ENCODE measurements at places on chromosomes 3 and 15. TPM values are rescaled to one million over a fixed set of nuclear protein-coding genes. Genes with fewer than 3 reads are reported as not detected.

DNA sequence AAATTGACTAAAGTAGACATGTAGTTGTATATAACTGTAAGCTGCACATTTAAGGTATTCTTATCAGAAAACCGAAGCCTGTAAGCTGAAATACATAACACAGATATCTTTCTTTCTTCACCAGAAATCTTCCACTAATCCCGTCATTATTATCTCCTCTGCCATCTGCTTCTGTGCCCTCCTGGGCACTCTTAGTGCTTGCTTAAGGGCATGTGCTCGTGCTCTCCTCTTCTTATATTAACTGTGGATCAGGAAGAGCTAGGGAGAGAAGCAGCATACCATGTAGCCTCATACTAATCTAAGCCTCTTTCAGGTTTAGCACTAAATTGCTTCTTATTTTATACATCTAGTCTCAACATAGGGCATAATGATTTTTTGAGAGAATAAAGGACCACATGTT is 60.8 kb downstream of the RIOX2 start:
- peaks cover 16% of the 10 kb centered on the region for H3K4me1 ChIP-seq
- no peaks in the 10 kb centered on the region for H3K27me3 ChIP-seq
- H3K4me3 ChIP-seq: peak overlapping the region; percentile 22
- H3K36me3 ChIP-seq: peaks cover 40% of the 10 kb centered on the region

DGKG gene
- total RNA-seq: 0.14 TPM

CCDC54 gene
- not detected for total RNA-seq

DNA sequence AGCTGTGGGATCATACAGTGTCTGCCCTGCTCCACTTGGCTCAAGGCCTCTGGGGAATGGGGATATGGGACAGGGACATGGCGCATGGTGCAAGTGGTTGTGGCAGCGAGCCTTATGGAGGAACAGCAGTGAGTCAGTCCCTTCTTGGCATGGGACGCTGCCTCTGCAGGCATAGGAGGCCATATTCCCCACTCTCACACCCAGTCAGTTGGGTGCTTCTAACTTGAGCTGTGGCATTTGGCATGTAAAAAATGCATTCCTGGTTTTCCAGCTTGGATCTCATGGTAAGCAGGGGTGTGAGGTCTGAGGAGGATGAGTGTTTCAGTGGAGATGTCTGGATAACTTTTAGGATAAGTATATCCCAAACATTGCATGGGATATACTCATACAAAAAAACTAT is 31.6 kb upstream of the UBE2Q2 start:
- no peak overlapping the region for H3K4me3 ChIP-seq
- H3K27me3 ChIP-seq: peaks cover 7% of the 10 kb centered on the region
- DNase-seq: no peak

GABRR3 gene
- total RNA-seq: 0.05 TPM

- peaks cover 4% of the 10 kb centered on the region for H3K4me1 ChIP-seq
- H3K27ac ChIP-seq: no peak overlapping the region
- peak; percentile 85 for DNase-seq
- no peaks in the 10 kb centered on the region for H3K27me3 ChIP-seq
- peaks cover 3% of the 10 kb centered on the region for H3K36me3 ChIP-seq
- H3K4me3 ChIP-seq: no peak overlapping the region
Measured at GRCh38 chr15:51775967-51776816, 24.8 kb downstream of the TMOD2 start.

MINAR1 gene
- total RNA-seq: 0.64 TPM

- no peak overlapping the region for H3K4me3 ChIP-seq
- no peak overlapping the region for H3K27ac ChIP-seq
- H3K4me1 ChIP-seq: peaks cover 4% of the 10 kb centered on the region
- no peak for DNase-seq
Measured at GRCh38 chr3:149613988-149614387, 43.8 kb downstream of the WWTR1 start.

GRCh38 chr3:194465920-194466570 is 20.8 kb downstream of the ATP13A3 start:
- H3K4me1 ChIP-seq: peaks cover 15% of the 10 kb centered on the region
- no peak for DNase-seq
- no peaks in the 10 kb centered on the region for H3K27me3 ChIP-seq
- H3K4me3 ChIP-seq: peak overlapping the region; percentile 28
- H3K27ac ChIP-seq: no peak overlapping the region

DNA sequence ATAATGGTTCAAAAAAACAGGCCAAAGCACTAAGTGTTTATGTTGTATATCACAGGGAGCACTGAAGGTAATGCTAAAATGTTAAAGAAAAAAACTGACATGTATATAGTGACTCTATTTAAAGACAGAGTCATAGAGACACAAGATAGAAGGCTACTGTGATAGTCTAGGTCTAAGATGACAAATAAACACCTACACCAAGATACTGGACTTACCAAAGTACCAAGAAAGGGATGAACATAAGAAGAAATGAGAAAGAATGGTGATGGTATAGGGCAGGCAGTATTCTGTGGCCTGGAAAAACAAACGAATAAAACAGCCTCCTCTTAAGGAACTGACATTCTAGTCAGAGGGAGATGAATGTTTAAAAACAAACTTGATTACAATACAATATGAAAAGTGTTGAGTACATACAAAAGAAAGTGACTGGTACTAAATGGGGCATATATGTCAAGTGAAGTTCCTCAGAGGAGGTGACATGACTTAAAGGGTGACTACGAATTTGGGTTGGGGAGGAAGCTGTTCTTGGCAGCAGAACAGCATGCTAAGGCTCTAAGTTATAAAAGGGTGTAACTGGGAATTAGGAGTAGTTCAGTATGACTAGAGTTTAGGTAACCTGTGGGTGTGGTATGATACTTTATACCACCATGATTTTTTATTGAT is 5.9 kb downstream of the ABHD10 start:
- peaks cover 56% of the 10 kb centered on the region for H3K36me3 ChIP-seq
- DNase-seq: peak; percentile 41
- no peak overlapping the region for H3K4me3 ChIP-seq
- H3K27ac ChIP-seq: peak overlapping the region; percentile 31

GRCh38 chr3:184602372-184603150 is 41.0 kb downstream of the EPHB3 start:
- H3K27me3 ChIP-seq: peaks cover 62% of the 10 kb centered on the region
- DNase-seq: no peak
- peaks cover 4% of the 10 kb centered on the region for H3K4me1 ChIP-seq
- H3K4me3 ChIP-seq: no peak overlapping the region
- H3K36me3 ChIP-seq: peaks cover 2% of the 10 kb centered on the region
- H3K27ac ChIP-seq: no peak overlapping the region

DNA sequence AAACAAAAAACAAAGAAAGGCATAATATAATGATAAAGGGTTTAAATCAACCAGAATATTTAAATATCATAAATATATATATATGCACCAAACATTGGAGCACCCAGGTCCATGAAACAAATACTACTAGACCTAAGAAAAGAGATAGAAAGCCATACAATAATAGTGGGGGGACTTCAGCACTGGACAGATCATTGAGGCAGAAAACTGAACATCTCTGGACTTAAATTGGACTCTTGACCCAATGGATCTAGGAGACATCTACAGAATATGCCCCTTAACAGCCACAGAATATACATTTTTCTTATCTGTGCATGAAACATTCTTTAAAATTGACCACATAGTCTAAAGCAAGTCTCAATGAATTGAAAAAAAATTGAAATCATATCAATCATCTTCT is 48.7 kb upstream of the CD96 start:
- DNase-seq: no peak
- no peak overlapping the region for H3K4me3 ChIP-seq
- no peaks in the 10 kb centered on the region for H3K27me3 ChIP-seq
- H3K27ac ChIP-seq: no peak overlapping the region
- H3K36me3 ChIP-seq: no peaks in the 10 kb centered on the region

DNA sequence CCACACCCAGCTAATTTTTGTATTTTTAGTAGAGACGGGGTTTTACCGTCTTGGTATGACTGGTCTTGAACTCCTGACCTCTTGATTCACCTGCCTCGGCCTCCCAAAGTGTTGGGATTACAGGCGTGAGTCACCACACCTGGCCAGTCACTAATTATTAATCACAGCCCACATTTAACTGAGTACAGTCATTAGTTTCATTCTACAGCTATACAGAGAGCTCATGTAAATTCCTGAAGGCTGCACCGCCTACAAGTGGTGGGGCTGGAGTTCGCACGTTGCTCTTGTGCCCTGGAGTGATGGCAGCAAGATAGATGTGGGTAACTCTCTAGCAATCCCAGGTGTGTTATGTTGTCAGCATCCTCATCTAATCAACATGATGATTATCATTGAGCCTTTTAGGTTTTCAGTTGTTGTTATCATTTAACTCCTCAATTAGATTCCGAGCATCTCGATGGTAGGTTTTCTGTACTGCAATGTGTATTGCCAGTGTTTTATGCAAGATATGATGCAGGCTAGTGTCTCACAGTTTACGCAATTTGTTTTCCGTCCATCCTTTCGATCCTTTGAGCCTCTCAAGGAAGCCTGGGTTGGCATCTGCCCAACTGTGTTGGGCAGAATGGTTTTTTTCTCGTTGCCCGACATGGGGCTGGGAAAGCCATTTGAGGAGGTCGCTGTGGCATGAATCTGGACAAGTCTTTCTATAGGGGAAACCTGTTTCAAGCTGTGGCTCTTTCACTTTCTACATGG is 216.3 kb downstream of the LPP start:
- H3K27me3 ChIP-seq: no peaks in the 10 kb centered on the region
- no peak overlapping the region for H3K27ac ChIP-seq
- no peak overlapping the region for H3K4me3 ChIP-seq
- peaks cover 4% of the 10 kb centered on the region for H3K4me1 ChIP-seq

DNAJA4 gene
- 75.9 TPM for total RNA-seq

- no peaks in the 10 kb centered on the region for H3K36me3 ChIP-seq
- H3K27ac ChIP-seq: no peak overlapping the region
- H3K27me3 ChIP-seq: peaks cover 2% of the 10 kb centered on the region
- no peak for DNase-seq
Measured at GRCh38 chr3:55604402-55604801, 117.3 kb upstream of the WNT5A start.

DNA sequence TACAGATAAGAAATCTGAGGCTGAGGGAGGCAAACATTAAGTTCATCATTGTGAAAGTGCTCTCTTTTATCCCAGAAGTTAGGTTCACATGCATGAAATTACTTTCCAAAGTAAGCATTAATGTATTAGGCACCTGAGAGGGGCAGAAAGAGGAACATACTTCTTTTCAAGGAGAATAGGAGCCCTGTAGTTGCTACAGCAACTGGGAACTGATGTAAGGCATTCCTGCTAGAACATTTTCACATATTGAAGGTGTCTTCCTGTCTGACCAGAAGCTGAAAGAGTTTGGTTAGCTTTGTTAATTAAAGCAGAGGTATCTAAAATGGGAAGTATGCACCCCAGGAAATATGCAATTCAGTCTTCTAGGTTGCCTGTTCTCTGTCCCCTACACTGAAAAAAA is 65.5 kb upstream of the ZBTB20 start:
- DNase-seq: no peak
- H3K36me3 ChIP-seq: no peaks in the 10 kb centered on the region
- H3K27me3 ChIP-seq: no peaks in the 10 kb centered on the region
- H3K27ac ChIP-seq: no peak overlapping the region

GRCh38 chr15:29593111-29593510 is 229.2 kb downstream of the TJP1 start:
- DNase-seq: no peak
- no peaks in the 10 kb centered on the region for H3K4me1 ChIP-seq
- no peak overlapping the region for H3K4me3 ChIP-seq
- no peak overlapping the region for H3K27ac ChIP-seq
- no peaks in the 10 kb centered on the region for H3K36me3 ChIP-seq

DNA sequence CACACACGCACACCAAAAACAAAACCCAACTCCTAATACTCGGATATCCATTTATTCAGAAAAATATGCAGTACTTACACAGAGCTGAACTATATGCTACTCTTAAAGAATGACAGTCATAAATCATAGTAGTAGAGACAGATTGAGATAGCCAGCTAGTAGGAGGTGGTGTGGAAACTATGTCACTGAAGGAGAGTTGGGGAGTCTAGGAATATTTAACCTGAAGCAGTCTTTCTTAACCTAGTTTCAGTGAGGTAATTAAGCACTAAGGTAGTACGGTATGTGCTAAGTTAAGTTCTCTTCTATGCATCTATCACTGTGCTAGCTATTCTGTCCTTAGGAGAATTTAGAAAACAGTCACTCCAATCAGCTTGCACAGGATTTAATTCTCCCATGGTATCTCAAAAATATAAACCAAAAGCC is 54.2 kb downstream of the ANKRD28 start:
- no peak for DNase-seq
- peaks cover 72% of the 10 kb centered on the region for H3K36me3 ChIP-seq
- no peak overlapping the region for H3K4me3 ChIP-seq
- no peaks in the 10 kb centered on the region for H3K27me3 ChIP-seq

BCHE gene
- not detected for total RNA-seq

GRCh38 chr15:91942720-91943394 is 89.3 kb downstream of the SLCO3A1 start:
- H3K27me3 ChIP-seq: peaks cover 4% of the 10 kb centered on the region
- peak overlapping the region; percentile 75 for H3K4me3 ChIP-seq

SPINK8 gene
- not detected for total RNA-seq

- no peak overlapping the region for H3K4me3 ChIP-seq
- no peak for DNase-seq
- H3K27me3 ChIP-seq: no peaks in the 10 kb centered on the region
- no peaks in the 10 kb centered on the region for H3K4me1 ChIP-seq
- no peaks in the 10 kb centered on the region for H3K36me3 ChIP-seq
Measured at GRCh38 chr3:139491966-139492365, 15.7 kb upstream of the RBP2 start.

- peaks cover 61% of the 10 kb centered on the region for H3K36me3 ChIP-seq
- no peak overlapping the region for H3K4me3 ChIP-seq
- H3K27me3 ChIP-seq: no peaks in the 10 kb centered on the region
- no peak overlapping the region for H3K27ac ChIP-seq
- H3K4me1 ChIP-seq: peaks cover 5% of the 10 kb centered on the region
Measured at GRCh38 chr15:43854801-43855200, 28.0 kb downstream of the WDR76 start.

DNA sequence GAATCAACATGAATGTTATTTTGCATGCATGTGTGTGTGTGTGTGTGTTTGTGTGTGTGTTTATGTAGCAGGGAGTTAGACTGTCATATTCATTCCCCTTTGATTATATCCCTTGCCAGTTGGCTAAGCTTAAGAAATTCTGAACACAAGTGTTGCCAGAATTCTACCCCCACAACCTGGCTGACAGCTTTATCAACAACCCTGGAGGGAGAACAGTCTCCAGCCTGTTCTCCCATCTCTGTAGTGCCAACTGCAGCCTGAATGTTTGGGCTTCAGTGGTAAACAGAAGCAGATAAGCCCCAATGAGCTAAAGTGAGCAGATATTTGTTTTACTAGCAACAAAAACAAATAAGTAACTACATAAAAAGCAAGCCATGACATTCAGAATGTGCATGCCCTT is 162.6 kb upstream of the ABI3BP start:
- no peak for DNase-seq
- H3K4me1 ChIP-seq: no peaks in the 10 kb centered on the region
- H3K27ac ChIP-seq: no peak overlapping the region
- H3K36me3 ChIP-seq: no peaks in the 10 kb centered on the region

MASP1 gene
- not detected for total RNA-seq

GRCh38 chr3:10280177-10280529 is 12.6 kb downstream of the GHRL start:
- no peak overlapping the region for H3K4me3 ChIP-seq
- H3K27me3 ChIP-seq: no peaks in the 10 kb centered on the region
- peaks cover 69% of the 10 kb centered on the region for H3K36me3 ChIP-seq
- peaks cover 58% of the 10 kb centered on the region for H3K4me1 ChIP-seq
- H3K27ac ChIP-seq: peak overlapping the region; percentile 51

SLMAP gene
- 53.4 TPM for total RNA-seq

FOXB1 gene
- total RNA-seq: 0.68 TPM
